ENCODE measurements at places on chromosomes 2 and 18. TPM values are rescaled to one million over a fixed set of nuclear protein-coding genes. Genes with fewer than 3 reads are reported as not detected.

Gene RIT2
- not detected for total RNA-seq

Gene RPS27A
- 807 TPM for total RNA-seq

Gene CHRND
- not detected for total RNA-seq

GRCh38 chr2:215839309-215839708 lies 174.0 kb downstream of the MREG start:
- no peak for DNase-seq

GRCh38 chr2:165203689-165204559 lies at the start of gene SCN3A:
TSS of gene SCN3A (minus strand) at chr2:165204050. CDS start at chr2:165176394, 27,656 bp downstream.
- DNase-seq = no peak

DNA sequence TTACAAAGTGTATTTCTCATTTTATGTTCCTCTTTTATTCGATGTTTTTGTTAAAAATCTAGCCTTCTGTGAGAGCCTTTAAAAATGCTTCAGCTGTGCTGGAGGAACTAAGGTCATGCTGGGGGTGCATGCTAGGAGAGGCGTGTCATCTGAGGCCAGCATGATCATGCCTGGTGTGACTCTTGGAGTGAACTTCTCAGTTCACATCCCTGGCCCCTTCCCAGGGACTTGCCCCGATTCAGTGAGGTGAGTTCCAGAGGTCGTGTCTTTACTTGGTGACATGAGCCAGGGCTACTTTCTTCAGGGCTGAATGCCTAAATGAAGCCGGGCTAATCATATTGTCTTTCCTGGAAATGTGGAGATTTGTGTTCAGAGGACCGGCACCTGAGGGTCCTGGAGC lies 264.9 kb downstream of the MREG start:
- DNase-seq = no peak

DNA sequence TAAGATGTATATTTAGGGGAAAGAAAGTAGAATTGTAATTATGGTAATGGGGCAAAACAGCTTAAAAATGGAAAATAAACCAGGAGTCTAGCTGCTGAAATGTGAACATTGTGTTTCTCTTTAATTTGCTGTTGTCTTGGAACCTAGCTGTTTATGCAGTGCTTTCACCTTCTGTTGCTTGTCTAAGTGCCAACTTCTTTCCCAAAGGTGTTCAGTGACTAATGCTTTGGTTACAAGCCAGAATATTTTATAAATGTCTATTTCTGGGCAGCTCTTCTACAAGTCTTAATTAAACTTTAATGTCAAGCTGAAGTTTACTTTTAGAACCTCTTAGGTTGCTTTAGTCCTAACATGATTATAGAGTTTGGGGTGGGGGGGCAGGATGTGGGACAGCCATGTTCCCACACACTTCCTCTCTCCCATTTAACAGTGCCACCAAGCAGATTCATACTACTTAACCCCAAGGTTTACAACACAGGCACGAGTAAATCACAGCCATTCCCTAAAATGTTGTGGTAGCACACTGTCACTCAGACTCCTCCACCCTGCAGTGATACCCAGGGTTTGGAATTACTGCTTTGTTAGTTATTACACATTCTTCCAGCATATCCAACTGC lies 60.6 kb downstream of the ITGA4 start:
- no peak for DNase-seq

DNA sequence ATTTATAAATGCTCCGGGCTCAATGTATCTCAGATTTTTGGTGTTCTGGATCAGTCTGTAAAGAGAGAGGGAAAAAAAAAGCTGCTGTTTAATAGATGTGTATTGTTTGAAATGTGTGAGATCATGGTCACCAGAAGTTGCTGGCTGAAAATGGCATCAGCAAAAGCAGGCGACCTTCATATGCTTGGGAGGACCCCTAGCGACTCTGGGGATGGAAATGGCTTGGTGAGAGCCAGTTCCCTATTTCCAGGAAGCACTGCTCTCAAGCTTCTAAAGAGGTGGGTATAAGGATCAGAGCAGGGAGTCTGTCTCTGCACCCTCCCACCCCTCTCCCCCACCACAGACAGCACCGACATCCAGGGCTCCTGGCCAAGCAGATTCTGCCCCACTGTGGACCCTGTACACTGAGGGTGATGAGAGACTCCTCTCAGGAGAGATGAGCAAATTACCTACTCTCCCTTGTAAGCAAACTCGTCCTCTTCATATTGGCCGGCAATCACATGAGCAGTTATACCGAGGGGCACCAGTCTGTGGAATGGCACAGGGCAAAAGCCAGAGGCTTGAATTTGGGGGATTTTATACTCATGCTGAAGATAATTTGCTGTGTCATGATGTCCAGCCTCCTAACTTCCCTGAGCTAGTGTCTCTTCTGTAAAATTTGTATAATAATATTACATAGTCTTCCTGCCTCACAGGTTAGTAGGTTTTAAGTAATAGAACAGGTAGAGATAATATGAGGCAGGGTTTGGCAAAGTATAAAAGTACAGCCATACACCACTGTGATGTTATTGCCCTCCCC lies 29.6 kb downstream of the LHCGR start:
- DNase-seq = no peak

All from progenitor cell of endocrine pancreas (in vitro differentiated cells).